ENCODE measurements at places on chromosomes 11 and 22.

DNA sequence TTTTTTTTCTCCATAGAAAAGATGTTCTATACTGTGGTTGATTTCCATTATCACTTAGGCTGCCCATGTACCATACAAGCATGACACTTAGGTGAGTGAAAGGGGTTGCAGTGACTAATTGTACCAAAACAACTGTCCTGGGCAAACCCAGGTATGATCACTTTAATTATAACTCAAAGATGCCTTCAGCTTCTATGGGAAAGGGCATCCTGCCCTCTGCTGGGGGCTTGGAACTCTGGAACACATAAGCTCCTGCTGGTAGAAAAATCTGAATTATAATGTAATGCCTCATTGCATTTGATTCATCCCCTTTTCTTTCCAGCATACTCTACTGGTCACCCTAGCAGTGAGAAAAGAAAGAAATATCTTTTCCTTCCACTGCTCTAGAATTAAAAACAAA lies 206.3 kb downstream of the DDX10 start:
- peak; percentile 35 for DNase-seq

GRCh38 chr11:122715548-122716440 lies 60.3 kb downstream of the UBASH3B start:
- no peak for DNase-seq

GRCh38 chr22:45859231-45860161 lies 117.5 kb downstream of the WNT7B start:
- no peak for DNase-seq

GRCh38 chr11:84398017-84398626 lies 1112.0 kb upstream of the CCDC90B start:
- DNase-seq: peak; percentile 47

DNA sequence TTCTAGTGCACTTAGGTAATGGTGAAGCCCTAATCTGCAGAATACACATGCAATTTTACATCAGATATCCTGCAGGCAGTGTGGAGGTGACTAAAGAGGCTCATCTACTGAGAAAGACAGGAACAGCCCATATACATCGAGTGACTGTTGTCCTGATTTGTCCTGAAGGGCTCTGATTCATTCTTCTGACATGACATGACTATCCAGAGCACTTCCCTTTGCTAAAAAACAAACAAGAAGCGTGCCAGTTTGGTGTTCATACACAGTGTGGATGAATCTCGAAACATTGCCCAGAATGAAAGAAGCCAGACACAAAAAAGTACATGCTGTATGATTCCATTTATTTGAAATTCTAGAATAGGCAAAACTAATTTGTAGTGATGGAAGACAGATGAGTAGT lies 48.0 kb upstream of the AMPD3 start:
- DNase-seq: no peak

GRCh38 chr11:76626266-76626665 lies 44.3 kb downstream of the LRRC32 start:
- no peak for DNase-seq

GRCh38 chr22:25382762-25383161 lies 163.3 kb downstream of the CRYBB2 start:
- DNase-seq: no peak

DNA sequence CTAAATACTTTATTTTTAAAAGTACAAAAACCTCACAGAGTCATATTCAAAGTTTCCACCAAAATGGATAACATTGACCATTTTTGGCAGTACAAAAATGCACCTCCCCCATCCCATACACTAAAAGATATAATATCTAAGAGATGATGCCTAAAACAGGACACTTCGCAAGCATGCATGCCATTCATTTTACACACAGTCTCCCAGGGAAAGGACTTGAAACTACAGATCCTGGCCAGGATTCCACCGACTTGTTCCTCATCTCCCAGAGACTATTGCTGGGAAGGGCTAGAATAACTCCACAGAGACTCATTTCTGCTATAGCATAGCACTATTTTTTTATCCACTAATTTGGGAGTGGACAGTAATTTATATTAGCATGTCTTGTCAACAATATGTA lies 81.7 kb downstream of the MTNR1B start:
- DNase-seq: no peak

- no peak for DNase-seq
Observed at GRCh38 chr22:49321477-49322055, 506.1 kb downstream of the BRD1 start.

- no peak for DNase-seq
Observed at GRCh38 chr11:65058419-65059054, at the start of gene NAALADL1. Gene NAALADL1 (minus strand): TSS chr11:65058553. CDS start chr11:65058521, 32 bp downstream.

DNA sequence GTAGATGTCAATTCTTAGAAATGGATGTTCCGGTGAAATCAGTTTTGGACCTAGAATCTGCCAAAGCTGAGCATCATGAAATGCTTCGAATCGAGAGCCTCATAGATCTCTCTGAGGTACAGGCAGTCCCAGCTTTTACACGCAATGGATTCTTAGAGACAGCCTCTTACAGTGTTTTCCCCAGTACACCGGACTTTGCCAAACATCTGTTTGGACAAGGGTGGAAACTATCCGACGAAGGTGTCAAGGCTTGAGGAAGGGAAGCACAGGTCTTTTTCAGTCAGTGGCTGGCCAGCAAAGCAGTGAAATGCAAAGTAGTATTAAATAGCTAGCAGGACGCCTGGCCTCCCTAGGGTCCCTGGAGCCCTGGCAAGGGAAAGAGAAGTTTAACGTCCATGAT lies 4.9 kb downstream of the GRK3 start:
- DNase-seq: no peak

GRCh38 chr11:46120346-46121300 lies 631 bp downstream of the PHF21A start:
- DNase-seq: peak; percentile 77

DNA sequence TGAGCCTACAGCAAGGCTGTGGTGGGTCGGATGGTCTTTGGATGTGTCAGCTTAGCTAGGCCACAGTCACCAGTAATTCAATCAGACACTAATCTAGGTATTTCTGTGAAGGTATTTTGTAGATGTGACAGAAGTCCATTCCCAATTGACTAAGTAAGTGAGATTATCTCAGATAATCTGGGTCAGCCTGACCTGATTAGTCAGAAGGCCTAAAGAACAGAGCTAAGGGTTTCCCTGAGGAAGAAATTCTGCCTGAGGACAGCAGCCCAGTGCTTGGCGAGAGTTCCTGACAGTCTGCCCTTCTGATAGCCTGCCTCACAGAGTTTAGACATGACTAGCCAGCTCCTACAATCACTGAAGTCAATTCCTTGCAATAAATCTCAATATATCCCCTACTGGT lies 28.7 kb downstream of the GUCD1 start:
- DNase-seq: no peak

GRCh38 chr22:20523086-20523983 lies 15.9 kb downstream of the MED15 start:
- DNase-seq: no peak
